ENCODE measurements at places on chromosomes 4 and X.
A peak's percentile ranks its signal among the peaks of the same experiment; 100 is the strongest.

GRCh38 chr4:10022346-10023049 lies 1.2 kb upstream of the SLC2A9 start:
- no peak for DNase-seq

- DNase-seq: no peak
These were observed 1.0 kb downstream of the SLITRK4 start for GRCh38 chrX:143634663-143635455.

GRCh38 chr4:148978301-148978700 lies 536.1 kb upstream of the NR3C2 start:
- DNase-seq: no peak

GRCh38 chr4:81921751-81922159 lies 450.0 kb upstream of the RASGEF1B start:
- DNase-seq: no peak

DNA sequence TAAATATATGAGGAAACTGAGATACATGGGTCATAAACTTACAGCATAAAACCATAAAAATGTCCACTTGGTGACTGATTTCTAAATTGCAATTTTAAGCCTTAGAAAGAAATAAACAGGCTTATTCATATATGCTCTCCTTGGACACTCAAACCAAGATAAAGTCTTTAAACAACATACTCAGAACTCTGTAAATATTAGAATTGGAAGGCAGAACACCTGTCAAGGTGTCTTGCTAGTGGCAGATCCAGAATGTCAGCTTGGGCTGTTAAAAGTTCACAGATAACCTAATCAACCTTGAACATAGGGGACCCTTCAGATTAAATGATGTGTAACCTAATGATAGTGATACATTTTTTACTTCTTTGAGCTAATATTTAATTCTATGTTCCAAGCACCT lies 208.1 kb upstream of the ARSJ start:
- DNase-seq: no peak

DNA sequence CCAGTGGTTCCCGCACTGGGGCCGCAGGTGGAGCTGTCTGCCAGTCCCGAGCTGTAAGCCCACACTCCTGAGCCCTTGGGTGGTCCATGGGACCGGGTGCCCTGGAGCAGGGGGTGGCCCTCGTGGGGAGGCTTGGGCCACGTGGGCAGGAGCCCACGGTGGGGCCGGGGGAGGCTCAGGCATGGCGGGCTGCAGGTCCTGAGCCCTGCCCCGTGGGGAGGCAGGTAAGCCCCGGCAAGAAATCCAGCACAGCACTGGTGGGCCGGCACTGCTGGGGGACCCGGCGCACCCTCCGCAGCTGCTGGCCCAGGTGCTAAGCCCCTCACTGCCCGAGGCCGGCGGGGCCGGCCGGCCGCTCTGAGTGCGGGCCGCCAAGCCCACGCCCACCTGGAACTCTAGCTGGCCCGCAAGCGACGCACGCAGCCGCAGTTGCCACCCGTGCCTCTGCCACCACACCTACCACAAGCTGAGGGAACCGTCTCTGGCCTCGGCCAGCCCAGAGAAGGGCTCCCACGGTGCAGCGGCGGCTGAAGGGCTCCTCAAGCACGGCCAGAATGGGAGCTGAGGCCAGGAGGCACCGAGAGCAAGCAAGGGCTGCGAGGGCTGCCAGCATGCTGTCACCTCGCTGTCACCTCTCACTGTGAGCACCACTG lies 2.0 kb upstream of the METAP1 start:
- DNase-seq: no peak

- DNase-seq: peak; percentile 76
These were observed 600.6 kb downstream of the ANKRD50 start for GRCh38 chr4:124111922-124112321.

DNA sequence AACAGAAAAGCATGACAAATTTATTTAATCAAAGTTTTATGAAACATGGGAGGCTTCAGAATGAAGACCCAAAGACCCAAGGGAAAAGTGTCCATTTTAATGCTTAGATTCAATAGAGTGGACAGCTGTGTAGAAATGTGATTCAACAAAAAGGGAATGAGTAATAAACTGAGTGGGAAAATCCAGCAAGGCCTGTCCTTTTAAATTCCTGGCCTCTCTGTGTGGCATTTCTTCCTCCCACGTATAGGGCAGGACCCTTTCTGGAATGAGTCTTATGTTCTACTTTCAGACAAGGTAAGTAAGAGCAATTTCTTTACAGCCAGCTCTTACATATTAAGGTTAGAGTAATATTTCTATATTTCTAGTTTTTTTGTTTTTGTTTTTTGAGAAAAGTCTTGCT lies 14.5 kb downstream of the AASDH start:
- DNase-seq: peak; percentile 5

DNA sequence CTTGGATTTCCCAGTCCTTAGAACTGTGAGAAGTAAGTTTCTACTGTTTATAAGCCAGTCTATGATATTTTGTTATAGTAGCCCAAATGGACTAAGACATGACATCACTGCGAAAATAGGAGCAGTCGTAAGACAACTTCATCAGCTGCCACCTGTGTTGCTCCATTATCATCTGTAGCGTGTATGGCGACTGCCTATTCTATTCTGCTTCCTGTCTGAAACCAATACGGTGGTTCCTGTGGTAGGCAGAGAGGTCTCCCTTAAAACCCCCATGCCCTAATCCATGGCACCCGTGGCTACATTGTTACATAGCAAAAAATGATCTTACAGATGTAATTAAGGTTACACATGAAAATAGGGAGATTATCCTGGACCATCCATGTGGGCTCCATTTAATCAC lies 105.4 kb upstream of the FAT1 start:
- no peak for DNase-seq

DNA sequence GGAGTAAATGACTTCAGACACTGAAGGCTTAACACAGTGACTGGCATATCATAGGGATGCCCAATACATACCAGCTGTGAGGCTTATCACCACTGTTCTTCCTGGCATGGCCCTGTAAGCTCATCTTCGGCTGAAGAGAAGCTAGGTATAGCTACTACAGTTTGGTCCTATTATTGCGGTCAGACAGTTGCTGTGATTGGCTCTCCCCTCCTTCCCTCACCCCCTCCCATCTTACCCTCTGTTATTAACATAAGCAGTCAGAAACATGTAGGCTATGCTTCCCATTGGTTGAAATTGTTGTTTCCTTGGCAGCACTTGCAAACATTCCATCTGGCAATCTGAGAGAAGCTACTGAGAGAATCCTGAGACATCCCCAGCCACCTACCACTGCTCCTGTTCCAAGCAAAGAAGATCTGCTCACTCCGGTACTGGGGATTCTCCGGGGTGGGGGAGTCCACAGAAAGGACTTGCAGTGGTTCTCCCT lies at the start of gene AKAP14:
Gene AKAP14, plus strand, starts transcription at position 51 of the 484 bp plus-strand sequence. CDS start 7,331 bp downstream, outside the sequence.
- no peak for DNase-seq

GRCh38 chr4:174479140-174479539 lies 43.1 kb downstream of the HPGD start:
- no peak for DNase-seq

GRCh38 chr4:145404761-145405160 lies 76.9 kb upstream of the SMAD1 start:
- no peak for DNase-seq

- no peak for DNase-seq
These were observed 364.0 kb downstream of the BCOR start for GRCh38 chrX:39733745-39734144.

DNA sequence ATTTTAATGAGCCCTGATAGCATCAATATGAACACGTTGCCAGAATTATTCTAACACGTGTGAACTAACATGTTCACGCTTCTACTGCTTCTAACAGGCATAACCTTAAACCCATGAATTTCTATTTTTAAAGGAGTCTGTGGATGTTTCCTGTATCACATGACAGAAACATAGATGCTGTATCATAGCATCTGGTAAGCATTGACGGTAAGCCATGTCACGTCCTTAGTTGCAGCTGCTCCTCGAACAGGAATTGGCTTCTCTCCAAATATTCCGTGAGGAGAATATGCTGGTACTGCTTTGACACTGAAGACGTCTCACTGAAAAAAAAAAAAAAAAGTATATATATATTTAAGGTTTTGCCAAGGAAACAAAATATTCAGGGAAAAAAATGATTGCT lies 105.1 kb upstream of the MXRA5 start:
- peak; percentile 70 for DNase-seq

GRCh38 chr4:165602621-165603020 lies 223.8 kb downstream of the CPE start:
- DNase-seq: no peak

DNA sequence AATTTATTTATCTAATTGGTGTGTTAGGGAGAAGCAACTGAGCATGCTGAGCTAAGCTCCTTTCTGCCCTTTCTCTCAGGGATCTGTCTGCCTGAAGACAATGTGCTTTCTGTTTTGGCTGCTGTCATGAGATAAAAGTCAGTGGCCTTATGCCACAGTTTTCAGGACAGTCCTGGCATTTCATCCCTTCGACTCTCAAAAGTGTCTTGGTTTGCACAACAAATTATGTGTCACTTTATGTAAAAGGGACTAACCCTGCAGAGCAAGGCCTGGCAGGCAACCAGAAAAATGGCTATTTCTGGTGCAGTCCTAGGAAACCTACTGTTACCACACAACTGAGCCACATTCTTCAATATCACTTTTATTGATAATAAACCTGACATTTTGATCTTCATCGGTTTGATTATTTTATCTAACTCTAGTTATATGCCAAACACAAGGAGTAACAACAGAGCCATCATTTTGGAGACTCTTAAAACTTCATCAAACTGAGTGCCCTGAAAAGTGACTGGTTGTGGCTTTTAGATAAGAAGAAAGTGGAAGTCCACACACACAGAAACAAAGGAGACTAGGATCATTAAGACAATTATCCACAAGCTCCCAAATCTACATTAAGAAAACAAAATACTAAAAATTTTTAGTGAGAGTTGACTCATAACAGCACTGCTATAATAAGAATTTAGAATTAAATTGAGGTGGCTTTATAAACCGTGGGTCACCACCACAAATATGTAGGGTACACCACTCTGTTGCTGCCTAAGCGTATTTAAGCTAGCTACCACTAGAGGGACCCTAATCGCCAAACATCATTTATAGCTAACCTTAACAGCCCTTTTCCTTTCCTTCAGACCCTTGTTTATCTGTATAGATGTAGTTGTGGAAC lies 95.9 kb upstream of the PTPN13 start:
- peak; percentile 78 for DNase-seq

GRCh38 chr4:45241976-45242375 lies 515.6 kb upstream of the GNPDA2 start:
- DNase-seq: no peak

GRCh38 chrX:132837126-132837525 lies 121.3 kb downstream of the HS6ST2 start:
- DNase-seq: peak; percentile 88

DNA sequence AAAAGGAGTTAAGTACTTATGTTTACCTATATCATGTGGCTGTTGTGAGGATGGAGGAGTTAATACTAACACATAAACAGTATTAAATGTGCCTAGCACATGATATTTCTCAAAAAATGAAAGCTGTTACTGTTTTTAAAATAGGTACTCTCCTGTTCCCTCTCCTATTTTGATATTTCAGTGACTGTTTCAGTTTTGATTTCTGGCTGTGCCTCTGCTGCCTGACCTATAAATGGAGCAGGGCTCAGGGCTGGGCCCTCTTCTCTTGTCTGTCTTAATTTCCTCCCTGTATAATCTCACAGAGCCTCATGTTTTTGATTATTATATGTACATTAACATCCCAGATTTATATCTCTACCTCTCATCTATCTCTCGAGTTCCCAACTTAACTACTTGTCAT lies 93.3 kb downstream of the UGT8 start:
- no peak for DNase-seq

DNA sequence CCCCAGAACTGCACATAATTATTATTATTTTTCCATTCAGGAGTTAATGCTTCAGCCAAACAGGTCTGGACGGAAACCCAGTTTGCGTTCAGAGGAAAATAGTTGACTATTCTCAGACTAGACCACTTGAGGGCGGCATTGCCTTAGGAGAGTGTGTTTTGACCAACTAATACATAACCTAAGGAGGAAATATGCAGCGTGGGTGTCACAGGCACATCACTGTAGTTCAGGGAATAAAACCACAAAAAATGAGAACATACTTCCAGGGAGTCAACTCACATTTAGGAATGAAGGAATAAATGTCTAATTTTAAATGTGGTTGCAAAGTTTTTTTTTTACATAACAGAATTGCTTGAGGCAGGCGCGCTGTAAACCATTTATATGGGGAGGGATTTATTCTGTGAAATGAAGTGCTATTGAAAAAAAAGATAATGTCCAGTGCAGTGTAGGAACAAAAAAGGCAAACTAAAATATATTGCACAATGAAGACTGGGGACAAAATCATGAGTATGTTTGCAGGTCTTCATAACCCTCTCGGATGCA lies 93.3 kb downstream of the SYNPO2 start:
- peak; percentile 97 for DNase-seq

GRCh38 chr4:15413623-15414019 lies 14.2 kb upstream of the C1QTNF7 start:
- no peak for DNase-seq

DNA sequence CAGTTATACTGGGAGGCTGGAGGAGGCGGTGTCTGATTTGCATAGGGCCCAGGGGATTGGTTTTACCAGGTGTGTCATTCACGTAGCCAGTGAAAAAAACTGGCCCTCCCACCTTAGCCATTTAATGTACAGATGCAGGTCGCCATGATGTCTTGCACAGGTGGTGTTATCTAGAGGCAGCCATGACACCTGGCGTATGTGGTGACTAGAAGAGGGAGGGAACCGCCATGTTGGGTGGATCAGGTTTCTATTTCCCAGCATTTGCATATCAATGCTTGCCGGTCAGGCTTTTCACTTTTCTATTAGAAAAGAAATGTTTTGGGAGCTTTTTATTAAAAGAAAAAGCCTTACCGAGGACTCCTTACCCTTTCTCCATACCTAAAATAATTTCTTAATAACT lies 523.4 kb downstream of the ADGRL3 start:
- no peak for DNase-seq

DNA sequence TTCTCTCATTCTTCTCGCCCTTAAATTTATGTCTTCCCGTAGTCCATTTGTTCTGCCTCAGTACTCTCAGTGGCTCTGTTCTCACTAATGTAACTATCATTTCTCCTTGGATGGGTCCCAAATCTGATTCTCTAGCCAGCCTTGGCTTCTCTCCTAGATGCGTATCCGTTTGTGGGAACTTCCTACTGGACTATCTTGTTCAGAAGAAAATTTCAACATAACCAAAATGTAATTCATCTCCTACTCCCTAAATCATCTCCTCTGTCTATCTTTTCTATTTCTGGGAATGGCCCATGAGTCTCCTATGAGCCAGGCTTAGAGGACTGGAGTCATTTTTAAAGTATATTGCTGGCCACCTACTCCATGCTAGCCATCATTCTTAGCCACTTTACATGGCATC lies 4.4 kb upstream of the C4orf36 start:
- DNase-seq: no peak

DNA sequence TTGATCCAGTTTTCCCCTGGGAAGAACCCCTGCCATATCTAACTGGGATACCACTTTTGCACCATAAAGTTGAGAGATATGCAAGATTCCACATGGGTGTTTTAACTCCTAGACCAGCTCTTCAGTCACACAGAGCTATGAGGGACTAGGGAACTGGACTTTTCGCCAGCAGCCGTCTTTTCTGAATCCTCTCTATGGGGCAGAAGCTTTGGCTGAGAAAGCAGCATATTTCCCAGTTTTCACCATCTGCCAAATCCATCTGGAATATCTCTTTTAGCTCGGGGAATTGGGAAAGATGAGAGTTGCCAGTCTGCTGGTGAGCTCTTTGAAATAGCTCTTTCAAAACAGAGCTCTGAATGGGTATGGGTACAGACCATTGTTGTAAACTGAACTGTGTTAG lies 20.9 kb downstream of the APOOL start:
- no peak for DNase-seq

Measured in fibroblast of skin of abdomen (primary cell).